ENCODE measurements at places on chromosomes 13 and 19.

DNA sequence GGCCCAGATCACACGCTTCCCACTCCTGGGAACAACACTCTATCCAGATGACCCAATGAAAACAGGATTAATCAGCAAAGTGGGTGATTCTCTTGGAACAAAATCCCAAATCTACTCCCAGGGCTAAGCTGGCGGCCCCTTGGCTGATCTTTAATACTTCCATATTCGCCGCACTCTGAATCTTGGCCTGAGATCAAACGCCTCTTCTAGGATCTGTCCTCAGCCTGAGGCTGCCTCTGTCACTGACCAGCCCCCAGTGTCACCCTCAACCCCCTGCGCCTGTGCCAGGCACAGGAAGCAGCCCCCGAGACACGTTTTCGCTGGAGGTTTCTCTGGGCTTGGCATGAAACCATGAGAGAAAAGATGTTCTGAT lies 2.4 kb upstream of the CTXN1 start:
- no peak for DNase-seq

GRCh38 chr13:47277774-47278173 lies 380.9 kb upstream of the HTR2A start:
- DNase-seq: peak; percentile 21

DNA sequence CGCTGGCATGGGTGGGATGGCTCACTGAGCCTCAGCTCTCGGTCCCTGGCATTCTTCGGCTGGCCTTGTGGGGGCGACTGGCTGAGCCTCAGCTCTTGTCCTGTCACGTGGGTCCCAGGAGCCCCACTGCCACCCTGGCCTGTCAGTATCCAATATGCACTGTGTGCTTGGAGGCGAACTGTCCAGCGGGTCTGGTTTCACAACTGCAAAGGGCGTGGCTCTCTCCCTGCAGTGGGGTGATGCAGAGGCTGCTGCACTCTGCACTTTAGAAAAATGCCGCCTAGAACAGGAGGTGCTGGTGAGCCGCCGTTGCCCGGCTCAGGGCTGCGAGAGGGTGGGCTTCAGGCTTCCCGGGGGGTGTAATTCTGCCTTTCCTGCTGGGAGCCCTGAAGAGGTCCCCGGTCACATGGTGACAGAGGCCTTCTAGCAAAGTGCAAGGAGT lies 17.0 kb upstream of the TMEM255B start:
- DNase-seq: peak; percentile 67

GRCh38 chr13:45851171-45851921 lies at the start of gene SIAH3:
Gene SIAH3 (minus strand): TSS chr13:45851753. CDS start chr13:45851629, 124 bp downstream.
- DNase-seq: peak; percentile 36

- no peak for DNase-seq
Observed at GRCh38 chr13:28357911-28358433, 137.0 kb downstream of the FLT1 start.

DNA sequence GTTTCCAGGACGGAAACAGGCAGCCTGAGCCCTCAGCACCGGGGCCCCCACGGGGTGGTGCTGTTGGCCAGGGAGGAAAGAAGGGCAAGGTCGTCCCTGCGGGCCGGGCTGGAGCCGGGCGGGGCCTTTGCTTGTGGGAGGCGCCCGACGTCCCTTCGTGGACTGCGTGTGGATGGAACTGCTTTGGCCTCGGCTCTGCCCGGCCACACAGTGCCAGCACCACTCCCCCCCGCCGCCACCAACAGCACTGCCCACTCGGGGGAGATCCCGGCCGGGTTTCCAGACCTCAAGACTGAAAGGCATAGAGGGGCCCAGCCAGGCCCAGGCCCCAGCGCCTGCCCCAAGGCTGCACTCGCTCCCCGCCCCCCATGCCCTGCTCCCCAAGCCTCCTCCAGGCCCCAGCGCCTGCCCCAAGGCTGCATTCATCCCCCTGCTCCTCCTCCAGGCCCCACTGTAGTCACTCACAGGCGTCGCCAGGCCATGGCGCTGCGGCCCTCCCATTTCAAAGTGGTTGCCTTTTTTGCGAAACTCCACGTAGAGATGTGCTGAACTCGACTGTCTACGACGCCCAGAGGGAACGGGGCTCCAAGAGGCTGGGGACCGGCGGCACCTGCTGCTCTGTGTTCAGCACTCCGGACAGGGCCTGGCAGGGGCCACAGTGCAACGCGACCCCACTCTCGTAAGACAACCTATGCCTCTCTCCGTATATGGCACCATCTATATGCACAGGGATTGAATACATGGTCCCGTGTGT lies 22.5 kb downstream of the C13orf46 start:
- DNase-seq: peak; percentile 71

GRCh38 chr19:47433121-47433520 lies 13.8 kb upstream of the MEIS3 start:
- DNase-seq: peak; percentile 43

GRCh38 chr13:98261165-98261702 lies 84.2 kb upstream of the RNF113B start:
- DNase-seq: no peak

DNA sequence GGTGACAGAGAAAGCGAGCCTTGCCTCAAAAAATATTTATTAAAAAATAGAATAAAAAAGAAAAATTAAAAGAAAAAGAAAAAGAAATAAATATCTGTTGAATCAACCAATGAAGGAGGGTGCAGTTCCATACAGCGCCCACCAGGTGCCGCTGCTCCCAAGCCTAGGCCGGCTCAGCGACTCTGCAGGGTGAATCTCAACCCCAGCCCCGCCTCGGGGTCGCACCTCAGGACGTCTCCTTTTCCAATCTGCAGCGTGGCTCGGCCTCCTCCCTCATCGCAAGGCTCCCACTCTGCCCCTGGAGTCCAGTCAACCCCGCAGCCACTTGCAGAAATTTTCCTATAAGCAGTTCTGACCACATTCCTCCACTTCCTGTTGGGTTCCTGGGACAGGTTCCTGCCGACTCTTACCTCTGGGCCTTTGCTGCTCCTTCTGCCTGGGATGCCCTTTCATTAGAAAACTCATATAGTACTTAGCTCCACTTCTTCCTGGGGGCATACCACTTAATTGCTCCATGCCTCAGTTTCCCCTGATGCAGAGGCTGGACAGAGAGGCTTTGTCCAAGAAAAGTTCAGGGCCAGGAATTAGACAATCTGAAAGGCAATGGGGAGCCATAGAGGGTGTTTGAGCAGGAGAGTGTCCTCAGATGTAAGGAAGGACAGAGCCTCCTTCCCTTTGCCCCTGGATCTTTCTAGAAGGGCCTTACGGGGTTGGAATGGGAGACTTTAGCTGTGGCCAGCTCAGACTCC lies 24.3 kb downstream of the NFILZ start:
- peak; percentile 69 for DNase-seq

DNA sequence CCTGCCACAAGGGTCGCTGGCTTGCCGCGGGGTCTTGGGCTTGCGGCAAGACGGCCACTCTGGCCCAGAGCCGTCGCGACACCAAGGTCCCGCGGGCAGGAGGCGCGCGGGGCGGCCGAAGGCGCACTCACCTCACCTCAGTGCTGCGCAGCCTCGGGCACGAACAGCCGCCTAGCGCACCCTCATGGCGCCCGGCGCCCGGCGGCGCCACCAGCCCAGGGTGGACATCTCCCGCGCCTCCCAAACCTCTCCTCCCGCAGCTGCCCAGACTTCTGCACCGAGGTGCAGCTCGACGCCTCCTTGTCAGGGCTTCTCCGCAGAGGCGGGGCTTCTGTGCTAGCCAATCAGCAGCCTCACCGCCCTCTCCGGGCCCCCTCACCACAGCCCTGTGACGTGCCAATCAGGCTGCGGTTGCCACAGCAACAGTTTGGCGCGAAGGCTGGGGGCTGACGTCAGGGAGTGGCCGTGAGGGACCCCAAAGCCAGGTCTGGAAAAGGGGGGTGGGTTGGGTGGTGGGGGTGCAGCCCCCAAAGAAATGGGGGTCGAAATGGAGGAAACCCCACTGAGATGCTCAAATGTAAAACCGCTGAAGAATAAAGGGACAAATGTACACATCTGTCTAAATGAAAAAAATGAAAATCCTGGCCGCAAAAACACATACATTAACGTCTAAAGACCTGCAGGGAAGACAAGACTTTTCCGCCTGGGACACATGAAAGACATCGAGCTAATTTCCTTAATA lies at the start of the genes PEG3 and ZIM2:
Gene PEG3 (minus strand): TSS at position 276 of the 742 bp plus-strand sequence. CDS start 16,071 bp downstream, outside the sequence.
Gene ZIM2 (minus strand): TSS at position 276 of the 742 bp plus-strand sequence. CDS start 16,449 bp downstream, outside the sequence.
- peak; percentile 44 for DNase-seq

- no peak for DNase-seq
Observed at GRCh38 chr13:112234131-112234875, 141.9 kb upstream of the SPACA7 start.

DNA sequence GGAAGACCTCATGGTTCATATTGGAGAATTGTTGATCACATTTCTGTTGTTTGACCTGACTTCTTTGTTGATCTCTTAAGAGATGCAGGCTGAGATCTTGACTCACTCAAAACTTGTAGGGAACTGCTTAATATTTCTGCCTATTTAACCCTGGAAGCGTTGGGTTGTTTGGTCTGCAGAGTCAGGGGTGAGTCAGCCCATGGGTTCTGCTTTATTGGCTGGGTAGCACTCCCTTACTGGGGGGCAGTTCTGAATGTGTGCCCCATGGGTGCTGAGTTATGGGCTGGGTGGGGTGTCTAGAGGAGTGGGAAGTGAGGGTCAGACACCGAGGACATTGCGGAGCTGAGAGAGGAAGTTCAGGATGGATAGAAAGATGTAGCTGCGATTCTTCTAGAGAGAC lies 87.9 kb downstream of the LRCH1 start:
- no peak for DNase-seq

GRCh38 chr19:14545716-14546082 lies 16.3 kb downstream of the TECR start:
- DNase-seq: no peak

GRCh38 chr19:21322528-21322927 lies 6.7 kb downstream of the ZNF708 start:
- DNase-seq: no peak

- peak; percentile 53 for DNase-seq
Observed at GRCh38 chr19:29845574-29846176, 33.9 kb downstream of the CCNE1 start.

- peak; percentile 90 for DNase-seq
Observed at GRCh38 chr19:47729468-47729798, 15.9 kb upstream of the NOP53 start.

DNA sequence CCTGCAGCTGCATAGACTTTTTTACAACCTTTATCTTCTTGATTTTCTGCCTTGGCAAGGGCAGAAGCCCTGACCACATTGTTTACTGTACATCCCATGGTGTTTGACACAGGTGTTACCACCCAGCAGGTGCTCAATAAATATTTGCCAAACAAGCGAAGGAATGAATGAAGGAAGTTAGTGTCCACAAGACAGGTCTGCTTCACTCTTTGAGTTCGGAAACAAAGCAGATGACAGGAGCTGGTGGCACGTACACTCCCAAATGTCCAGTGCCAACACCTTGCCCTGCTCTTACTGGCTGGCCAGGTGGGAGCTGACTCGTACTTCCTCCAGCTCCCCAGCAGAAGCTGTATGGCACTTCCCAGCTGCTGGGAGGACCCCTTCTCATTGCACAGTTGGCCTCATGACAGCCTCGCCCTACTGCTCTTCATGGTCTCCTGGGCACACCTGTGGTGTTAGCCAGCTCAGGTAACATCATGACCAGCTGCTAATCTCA lies 22.0 kb upstream of the MUC16 start:
- no peak for DNase-seq

DNA sequence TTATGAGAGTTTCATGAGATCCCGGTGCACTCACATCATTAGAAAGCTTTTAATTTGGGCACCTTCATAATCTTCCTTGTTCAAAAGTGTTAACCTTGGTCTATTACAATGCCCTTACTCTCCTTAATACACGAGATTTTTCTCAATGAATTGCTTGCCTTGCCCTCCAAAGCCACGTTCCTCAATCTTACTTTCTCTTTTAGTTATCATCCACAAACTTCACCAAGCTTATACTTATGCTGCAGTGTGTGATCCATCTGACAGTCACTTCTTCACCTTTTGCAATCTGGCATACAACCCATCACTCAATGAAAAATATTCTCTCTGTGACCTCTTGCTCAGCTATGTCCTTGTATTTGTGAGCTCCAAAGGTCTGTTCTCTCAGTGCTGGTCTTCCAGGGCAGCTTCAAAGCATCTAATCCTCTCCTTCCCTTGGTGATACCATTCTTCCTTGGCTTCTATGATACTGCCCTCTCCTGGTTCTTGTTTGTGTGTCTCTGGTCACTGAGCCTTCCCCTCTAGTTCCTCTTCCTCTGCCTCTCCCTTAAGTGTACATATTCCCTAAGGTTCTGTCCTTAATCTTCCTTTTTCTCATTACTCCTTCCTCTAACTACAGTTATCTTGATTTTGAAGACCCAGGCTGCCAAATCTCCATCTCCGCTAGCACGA lies 202.2 kb upstream of the STARD13 start:
- peak; percentile 68 for DNase-seq

GRCh38 chr19:16073988-16074387 lies 2.3 kb upstream of the TPM4 start:
- no peak for DNase-seq

GRCh38 chr13:69389899-69390298 lies 717.7 kb upstream of the ATXN8OS start:
- DNase-seq: no peak

- no peak for DNase-seq
Observed at GRCh38 chr19:6524311-6524710, 6.5 kb upstream of the TNFSF9 start.

- DNase-seq: no peak
Observed at GRCh38 chr19:55044771-55045716, 7.0 kb upstream of the GP6 start.

GRCh38 chr19:10189616-10190015 lies 5.1 kb downstream of the DNMT1 start:
- DNase-seq: no peak

- no peak for DNase-seq
Observed at GRCh38 chr13:59354665-59355369, 808.9 kb downstream of the DIAPH3 start.

DNA sequence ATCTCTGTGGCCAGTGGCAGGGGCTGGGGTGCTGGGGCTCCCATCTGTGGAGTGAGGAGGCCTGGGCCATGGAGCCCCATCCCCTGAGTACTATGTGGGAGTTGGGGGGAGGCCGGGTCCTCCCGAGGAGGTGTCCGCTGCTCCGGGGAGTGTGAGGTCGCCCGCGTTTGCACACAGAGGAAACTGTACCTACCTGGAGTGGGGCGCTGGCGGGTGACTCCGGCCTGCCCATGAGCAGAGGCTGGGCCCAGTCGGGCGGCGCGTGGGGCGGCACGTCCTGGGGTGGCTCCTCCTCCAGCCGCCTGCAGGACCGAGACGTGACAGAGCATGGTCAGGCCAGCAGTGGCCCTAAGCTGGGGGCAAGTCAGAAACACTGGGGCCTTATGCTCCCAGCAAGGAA lies 33.8 kb upstream of the MATK start:
- no peak for DNase-seq

DNA sequence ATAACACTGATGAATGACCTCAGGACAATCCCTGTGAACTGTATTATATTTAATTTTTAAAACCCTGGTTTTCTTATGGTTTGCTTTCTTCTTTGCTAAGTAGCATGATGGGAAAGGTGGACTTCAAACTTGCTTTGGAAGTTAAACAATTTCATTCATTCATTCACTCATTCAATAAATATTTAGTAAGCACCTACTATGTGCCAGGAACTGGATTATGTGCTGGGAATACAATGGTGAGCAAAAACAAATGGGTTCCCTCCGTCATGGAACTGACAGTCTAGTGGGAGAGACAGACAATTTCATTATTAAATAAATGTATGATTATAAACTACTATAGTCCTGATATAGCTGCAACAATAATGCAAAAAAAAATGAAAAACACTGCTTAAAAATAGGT lies 70.3 kb downstream of the USP12 start:
- no peak for DNase-seq

Measured in cardiac muscle cell (in vitro differentiated cells and primary cell).